Fibroblast of villous mesenchyme (primary cell): ENCODE measurements at places on chromosomes 3 and 15.

GRCh38 chr3:37855363-37855970 lies 6.2 kb upstream of the CTDSPL start:
- peak; percentile 72 for DNase-seq

DNA sequence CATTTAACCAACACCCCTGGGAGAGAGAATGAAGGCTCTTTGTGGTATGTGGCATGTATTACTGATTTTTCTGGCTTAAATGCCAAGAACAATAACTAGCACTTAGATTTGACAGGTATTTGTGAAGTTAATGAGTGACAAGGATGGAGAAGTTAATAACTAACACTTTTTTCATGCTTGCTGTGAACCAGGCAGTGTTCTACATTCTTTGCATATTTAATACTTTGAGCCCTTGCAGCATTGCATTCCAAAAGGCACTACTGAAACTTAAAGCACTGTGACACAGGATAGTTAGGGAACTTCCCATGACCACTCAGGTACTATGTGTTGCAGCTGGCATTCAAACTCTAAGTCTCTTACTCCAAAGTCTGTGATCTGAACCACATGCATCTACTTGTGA lies 650.6 kb downstream of the ZPLD1 start:
- DNase-seq: no peak

DNA sequence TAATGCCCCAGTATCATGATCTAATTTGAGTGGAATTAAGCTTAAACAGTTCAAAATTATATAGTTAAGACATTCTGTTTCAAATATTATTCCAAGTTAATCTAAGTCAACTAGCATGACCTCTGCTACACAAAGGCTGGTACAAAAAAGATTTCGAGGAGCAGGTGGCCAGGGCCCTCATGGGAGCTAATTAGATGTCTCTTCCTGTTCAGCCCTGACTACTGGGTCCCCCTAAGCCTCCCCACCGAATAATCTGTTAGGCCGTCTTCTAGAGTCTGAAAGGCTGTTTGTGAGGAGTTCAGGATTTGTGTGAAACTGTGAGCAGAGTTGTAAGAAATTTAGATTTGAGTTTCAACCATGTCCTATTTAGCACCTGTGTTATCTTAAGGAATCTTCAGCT lies 75.4 kb downstream of the PPM1L start:
- no peak for DNase-seq

GRCh38 chr15:52733696-52734255 lies 54.6 kb upstream of the ATOSA start:
- no peak for DNase-seq

- peak; percentile 32 for DNase-seq
Observed at GRCh38 chr15:63481105-63481810, 23.1 kb upstream of the USP3 start.

- DNase-seq: no peak
Observed at GRCh38 chr3:73299184-73299691, 237.8 kb downstream of the EBLN2 start.

- DNase-seq: no peak
Observed at GRCh38 chr3:127650236-127650635, 21.3 kb downstream of the PODXL2 start.

GRCh38 chr3:66153481-66154443 lies 67.0 kb upstream of the SLC25A26 start:
- peak; percentile 43 for DNase-seq

- no peak for DNase-seq
Observed at GRCh38 chr3:56868706-56869105, 67.0 kb upstream of the ARHGEF3 start.

DNA sequence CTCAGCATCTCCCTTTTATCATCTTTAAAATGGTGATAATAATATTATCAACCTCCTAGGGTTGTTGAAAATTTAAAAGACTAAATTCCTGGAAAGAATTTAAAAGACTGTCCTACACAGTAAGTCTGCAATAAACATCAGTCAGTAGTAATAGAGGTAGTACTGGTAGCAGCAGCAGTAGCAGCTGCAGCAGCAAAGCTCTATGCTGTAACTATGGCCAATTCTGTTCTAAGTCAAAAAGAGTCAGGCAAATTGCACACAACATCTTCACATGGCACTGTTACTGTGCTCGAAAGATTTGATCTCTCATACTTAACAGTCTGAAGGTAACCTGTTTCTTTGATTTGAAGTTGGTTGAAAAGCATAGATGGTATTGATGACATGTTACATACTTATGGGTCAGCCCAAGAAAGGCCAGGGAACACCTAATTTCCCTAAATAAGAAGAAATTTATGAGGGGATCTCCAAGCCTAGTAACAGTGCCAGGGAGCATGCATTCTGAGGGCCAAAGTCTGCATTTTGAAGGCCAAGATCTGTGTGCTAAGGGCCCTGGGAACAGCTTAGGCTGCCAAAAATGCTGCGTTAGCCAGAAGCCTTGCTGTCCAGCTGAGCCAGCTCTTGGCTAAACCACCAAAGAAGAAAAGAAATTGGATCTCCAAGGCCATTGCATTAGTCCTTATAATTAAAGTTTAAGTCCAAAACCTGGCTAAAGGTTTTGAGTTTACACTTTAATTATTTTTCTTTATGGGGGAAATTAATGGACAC lies 68.2 kb downstream of the SIDT1 start:
- no peak for DNase-seq

- peak; percentile 91 for DNase-seq
Observed at GRCh38 chr3:188881954-188882641, 289.7 kb upstream of the TPRG1 start.

- DNase-seq: no peak
Observed at GRCh38 chr3:11047500-11047899, 55.0 kb downstream of the SLC6A1 start.

- no peak for DNase-seq
Observed at GRCh38 chr3:155807823-155808222, 1.7 kb upstream of the C3orf33 start.

DNA sequence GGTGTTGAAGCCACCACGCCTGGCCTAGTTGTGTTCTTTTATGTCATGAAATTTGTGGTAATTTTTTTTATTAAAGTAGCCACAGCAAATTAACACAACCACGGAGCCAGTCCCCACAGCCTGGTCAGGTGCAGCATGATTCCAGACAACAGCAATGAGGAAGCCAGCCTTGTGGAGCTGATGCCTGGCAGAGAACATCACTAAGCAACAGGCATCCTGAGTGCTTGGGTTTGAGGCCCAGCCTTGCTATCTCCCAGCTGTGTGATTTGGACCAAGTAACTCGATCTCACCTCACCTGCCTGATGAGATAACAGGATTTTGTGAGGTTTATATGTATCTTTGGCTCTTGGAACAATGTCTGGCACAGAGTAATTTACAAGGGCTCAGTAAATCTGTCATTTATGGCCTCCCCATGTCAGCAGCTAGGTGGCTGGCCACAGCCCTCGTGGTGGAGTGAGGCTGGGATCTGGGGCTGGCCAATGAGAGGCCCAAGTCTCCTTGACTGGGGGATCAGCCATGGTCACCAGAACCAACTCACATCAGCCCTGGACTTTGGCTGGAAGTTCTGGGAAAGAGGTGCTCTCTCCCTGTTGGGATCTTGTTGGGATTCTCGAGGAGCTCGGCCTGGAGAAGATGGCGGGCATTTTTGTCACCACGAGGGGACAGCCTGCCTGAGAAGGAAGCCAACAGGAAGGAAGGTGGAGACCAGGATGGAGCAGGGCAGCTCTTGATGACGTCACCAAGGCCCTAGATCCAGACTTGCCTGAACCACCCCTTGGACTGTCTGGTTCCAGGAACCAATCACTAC lies 22.8 kb upstream of the FLNB start:
- DNase-seq: no peak

DNA sequence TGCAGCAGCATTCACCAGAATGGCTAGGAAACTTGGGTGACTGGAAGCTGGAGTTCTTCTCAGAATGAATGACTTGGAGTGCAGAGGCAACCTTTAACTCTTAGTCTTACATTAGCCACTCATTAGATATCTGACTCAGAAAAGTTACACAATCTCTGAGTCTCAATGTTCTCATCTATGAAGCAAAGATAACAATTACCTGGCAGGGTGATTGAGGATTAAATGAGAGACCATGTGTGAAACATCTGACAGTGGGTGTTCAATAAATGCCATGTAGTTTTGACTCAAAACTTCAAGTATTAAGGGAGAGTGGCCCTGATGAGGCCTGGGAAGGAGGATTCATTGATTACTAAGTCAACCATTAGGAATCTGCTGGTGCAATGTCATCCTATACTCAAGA lies 48.3 kb downstream of the MRPL3 start:
- DNase-seq: peak; percentile 45

DNA sequence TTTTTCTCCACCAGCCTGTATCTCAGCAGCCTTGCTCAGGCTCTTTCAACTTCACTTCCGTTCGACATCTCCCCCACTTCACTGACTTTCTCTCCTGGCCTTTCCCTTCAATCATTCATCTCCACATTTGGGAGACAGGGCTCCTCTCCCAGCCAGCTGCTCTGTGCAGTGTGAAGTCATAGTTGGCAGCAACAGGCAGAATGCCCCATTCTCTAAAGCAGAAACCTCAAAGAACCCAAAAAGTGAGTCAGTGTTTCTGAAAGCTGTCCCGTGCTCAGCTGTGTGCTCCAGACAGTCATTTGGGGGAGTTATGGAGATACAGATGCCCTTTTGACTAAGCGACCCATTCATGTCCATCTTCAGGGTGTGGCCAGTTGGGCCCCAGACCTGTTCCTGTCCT lies 54.3 kb downstream of the NTRK3 start:
- DNase-seq: no peak

GRCh38 chr3:194274424-194275085 lies 76.6 kb downstream of the CPN2 start:
- no peak for DNase-seq

GRCh38 chr3:23884481-23884880 lies 32.3 kb downstream of the NKIRAS1 start:
- no peak for DNase-seq

DNA sequence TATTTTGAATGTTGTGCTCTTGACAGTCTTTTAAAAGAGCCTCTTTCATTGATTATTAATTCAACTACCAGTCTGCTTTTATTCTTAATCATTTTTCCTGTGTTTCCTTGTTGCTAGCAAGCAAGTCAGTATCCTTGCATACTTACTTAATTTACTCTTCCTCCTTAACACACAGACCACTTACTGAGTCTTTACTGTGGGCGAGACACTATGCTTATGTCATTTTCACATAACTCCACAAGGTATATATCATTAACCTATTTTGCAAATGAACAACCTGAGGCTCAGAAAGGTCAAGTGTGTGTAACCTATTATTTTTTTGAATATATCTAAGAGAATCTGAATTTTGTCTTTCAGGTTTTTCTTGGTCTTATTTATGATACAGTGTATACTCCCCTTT lies 130.9 kb downstream of the WDR76 start:
- no peak for DNase-seq

DNA sequence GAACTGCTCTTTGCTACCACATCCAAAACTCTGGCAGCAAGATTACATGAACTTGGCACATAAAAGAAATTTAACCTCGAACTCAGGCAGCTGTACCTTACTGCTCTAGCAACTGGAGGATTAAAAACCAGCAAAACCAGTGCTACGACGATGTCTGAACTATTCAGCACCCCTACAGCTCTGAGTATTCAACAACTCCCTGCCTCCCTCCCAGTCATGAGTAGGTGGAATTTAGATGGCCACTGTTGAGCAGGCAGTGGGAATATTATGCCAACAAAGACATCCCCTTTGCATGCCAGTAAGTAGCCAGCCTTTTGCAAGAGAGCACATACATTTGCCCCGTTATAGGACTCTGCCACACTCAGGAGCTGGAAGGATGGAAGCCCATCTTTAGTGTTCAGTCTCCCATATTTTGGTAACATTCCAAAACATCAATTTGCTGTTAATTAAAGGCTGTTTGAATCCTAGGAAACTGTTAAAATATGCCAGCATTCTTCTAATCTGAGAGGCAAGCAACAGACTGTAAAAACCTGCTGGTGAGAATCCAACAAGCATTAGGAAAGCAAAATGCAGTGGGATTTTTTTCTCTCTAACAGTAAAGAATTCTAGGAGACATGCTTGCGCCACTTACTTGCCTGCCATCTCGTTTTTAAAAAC lies 85.4 kb downstream of the ZNF385D start:
- no peak for DNase-seq

DNA sequence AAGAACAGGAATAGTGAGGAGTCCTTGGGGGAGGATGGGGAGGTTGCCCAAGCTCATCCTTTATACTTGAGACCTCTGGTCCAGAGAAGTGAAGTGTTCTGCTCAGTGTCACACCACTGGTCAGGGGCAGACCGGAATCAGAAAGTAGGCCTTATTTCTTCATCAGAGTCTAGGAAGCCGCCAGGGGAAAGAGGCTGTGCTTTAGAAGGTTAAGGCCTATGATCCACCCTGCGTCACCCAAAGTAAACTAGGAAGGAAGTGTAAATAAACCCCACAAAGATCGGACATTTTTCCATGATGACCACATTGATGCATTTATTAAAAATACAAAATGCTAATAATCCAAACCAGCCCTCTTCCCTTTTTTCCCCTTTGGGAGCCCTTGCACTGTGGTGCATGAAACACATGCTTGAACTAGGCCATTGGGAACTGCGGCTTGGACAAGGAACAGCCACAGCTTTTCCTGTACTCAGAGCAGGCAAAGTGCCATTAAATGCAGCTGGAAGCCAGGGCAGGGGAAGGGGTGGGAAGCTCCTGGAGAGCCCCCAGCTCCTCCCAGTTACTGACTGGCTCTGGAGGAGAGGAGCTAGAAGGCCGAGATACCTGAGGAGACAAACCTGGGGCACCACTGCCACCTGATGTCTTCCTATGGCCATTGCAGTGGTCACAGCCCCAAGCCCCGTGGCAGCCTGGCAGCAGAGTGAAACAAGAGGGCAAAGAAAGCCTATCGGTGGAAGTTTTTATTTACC lies 37.0 kb downstream of the CDC25A start:
- peak; percentile 87 for DNase-seq

- DNase-seq: no peak
Observed at GRCh38 chr15:69035205-69035917, 20.9 kb downstream of the NOX5 start.

- DNase-seq: no peak
Observed at GRCh38 chr15:79765081-79765480, 131.7 kb downstream of the MTHFS start.

DNA sequence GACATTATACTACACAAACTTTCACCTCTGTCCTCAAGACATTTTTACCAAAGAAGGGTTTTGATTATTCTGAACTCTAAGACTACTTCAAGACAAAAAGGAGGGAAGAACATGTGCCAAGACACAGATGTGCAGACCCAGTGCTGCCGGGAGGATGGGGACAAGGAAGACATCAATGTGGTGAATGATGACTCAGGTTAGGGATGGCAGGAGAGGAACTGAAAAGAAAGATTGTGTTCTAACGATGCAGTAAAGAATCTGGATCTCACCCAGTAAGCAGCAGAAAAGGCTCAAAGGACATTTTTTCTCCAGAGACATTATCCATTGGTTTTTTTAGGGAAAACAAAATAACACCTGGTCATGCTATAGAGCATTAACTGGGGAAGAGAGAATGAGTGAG lies 449.9 kb upstream of the NR2F2 start:
- no peak for DNase-seq

- DNase-seq: no peak
Observed at GRCh38 chr15:64858021-64858575, 16.4 kb downstream of the PLEKHO2 start.

- DNase-seq: no peak
Observed at GRCh38 chr3:126938520-126939337, 44.2 kb upstream of the PLXNA1 start.
